ENCODE measurements at places on chromosomes 16 and 17. TPM values are rescaled to one million over a fixed set of nuclear protein-coding genes. Genes with fewer than 3 reads are reported as not detected.

Gene MVP
- total RNA-seq: 163 TPM

Gene HOXB7
- total RNA-seq: 2.1 TPM

Gene KRT12
- total RNA-seq: not detected

Gene OSGIN1
- 0.72 TPM for total RNA-seq

Gene CD300E
- total RNA-seq: not detected

Gene MRC2
- 10.2 TPM for total RNA-seq

Gene KRT20
- not detected for total RNA-seq

Gene HOXB13
- not detected for total RNA-seq

DNA sequence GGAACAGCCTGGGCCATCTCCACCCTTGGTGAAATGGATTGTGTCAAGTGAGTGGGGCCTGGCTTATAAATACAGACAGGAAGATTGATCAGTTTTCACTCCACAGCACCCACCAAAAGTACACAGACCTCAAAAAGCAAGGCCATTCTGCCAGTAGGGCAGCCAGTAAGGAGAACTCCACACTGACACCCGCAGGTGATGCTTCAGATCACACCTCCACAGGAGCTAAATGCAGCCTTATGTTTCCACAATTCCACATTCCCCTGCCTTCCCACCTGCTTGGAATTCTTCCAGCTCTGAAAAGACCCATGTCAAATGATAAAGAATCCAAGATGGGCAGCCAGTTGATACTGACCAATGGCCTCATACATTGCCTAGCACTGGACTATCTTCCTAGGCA, 191.1 kb downstream of the ZFHX3 start:
- DNase-seq: peak; percentile 13
- H3K27me3 ChIP-seq: no peaks in the 10 kb centered on the region
- no peaks in the 10 kb centered on the region for H3K36me3 ChIP-seq
- H3K4me1 ChIP-seq: no peaks in the 10 kb centered on the region
- H3K27ac ChIP-seq: no peak overlapping the region

GRCh38 chr16:69720822-69721430, 5.4 kb downstream of the NQO1 start:
- no peak overlapping the region for H3K27ac ChIP-seq
- no peaks in the 10 kb centered on the region for H3K36me3 ChIP-seq
- no peaks in the 10 kb centered on the region for H3K27me3 ChIP-seq
- peaks cover 2% of the 10 kb centered on the region for H3K4me1 ChIP-seq

DNA sequence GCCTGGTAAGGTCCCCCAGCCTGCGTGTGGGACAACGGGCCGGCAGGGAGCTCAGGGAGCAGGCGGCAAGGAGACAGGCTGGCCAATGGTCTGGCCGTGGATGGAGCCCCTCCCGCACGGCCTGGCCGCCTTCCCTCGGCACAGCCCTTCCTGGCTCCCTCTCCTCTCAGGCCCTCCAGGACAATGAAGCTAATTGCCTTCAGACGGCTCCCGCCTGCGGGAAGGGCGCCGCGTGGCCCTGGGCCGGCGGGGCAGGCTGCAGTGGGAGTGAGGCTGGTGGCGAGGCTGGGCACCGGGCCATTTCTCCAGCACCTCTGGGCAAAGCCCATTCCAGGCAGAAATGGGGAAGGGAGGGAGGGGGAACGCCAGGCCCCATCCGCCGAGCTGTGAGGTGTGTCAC, 50.9 kb downstream of the ENGASE start:
- H3K4me1 ChIP-seq: no peaks in the 10 kb centered on the region
- H3K27me3 ChIP-seq: no peaks in the 10 kb centered on the region
- H3K27ac ChIP-seq: no peak overlapping the region
- no peaks in the 10 kb centered on the region for H3K36me3 ChIP-seq

DNA sequence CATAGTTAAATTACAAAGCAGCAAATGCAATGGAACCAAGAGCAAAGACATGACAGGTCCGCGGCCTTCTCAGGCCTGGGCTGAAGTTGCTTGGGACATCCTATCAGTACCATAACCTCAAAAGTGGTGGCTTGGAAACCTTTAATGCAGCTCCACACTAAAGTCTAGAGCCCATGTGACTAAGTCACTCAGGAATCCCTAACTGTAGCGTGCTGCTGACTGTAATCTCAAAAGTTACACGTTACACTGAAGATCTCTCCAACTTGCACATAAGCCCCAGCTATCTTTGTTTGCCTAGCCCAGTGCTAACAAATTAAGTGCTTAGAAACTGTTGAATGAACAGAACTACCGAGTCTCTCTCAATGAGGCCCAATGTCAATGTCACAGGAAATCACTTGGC, 27.8 kb downstream of the NUP88 start:
- no peak for DNase-seq
- H3K27ac ChIP-seq: no peak overlapping the region
- H3K36me3 ChIP-seq: peaks cover 83% of the 10 kb centered on the region
- no peaks in the 10 kb centered on the region for H3K27me3 ChIP-seq
- H3K4me1 ChIP-seq: peaks cover 6% of the 10 kb centered on the region

DNA sequence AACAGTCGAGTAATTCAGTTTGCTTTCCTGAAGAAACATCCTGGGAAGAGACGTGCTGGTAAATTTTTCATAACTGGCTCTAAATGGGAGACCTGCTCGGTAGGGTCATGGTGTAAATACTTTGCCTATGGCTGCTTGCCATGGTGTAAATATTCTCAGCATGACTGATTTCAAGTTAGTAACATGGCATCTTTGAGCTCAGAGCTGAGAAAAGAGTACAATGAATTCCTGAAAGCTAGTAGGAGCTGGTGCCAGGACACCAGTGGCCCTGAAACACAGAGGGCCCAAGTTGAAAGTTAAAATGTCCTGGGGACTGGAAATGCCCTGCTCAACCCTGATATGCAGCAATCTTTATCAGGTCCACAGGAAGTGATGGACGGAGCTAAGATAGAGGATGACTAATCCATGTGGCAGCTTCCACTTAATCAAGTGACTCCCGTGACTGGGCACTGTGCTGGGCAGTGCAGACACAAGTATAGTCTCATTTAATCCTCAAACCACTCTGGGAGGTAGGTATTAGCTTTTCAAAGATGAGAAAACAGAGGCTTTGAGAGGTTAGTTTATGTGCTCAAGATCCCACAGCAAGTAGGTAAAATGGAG, 130.1 kb upstream of the ADAMTS18 start:
- H3K36me3 ChIP-seq: no peaks in the 10 kb centered on the region
- no peaks in the 10 kb centered on the region for H3K27me3 ChIP-seq
- no peak overlapping the region for H3K4me3 ChIP-seq
- H3K27ac ChIP-seq: no peak overlapping the region
- no peak for DNase-seq
- H3K4me1 ChIP-seq: no peaks in the 10 kb centered on the region

DNA sequence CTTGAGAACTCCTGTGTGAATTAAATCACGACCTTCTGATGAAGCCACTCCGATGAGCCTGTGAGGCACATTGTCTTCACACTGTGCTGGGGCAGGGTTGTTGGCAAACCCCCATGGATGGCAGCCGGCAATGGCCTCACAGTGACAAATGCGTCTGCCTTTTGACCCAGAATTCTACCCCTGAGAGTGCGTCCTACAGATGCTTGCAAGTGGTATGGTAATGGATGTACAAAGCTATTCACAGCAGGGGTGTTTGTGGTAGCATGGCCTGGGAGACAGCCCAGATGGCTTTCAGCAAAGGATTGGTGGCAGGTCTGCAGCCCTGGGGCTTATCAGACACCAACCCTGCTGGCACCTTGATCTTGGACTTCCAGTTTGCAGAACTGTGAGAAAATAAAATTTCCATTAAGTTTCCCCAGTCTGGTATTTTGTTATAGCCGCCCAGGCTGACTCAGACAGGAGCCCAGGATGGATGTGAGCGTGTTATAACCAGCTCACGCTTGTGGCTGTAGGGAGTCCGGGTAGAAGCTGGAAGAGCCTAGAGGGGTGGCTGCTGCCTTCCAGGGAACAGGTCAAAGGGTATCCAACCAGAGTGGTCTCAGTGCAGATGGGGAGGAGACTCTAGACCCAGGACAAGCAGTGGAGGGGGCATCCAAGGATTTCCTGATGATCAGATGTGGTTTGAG, 10.1 kb downstream of the AFMID start:
- DNase-seq: no peak
- H3K36me3 ChIP-seq: no peaks in the 10 kb centered on the region
- H3K27ac ChIP-seq: no peak overlapping the region
- H3K4me3 ChIP-seq: no peak overlapping the region
- no peaks in the 10 kb centered on the region for H3K4me1 ChIP-seq

- no peaks in the 10 kb centered on the region for H3K4me1 ChIP-seq
- no peak for DNase-seq
- H3K27ac ChIP-seq: no peak overlapping the region
- H3K36me3 ChIP-seq: no peaks in the 10 kb centered on the region
- H3K27me3 ChIP-seq: peaks cover 4% of the 10 kb centered on the region
Measured at GRCh38 chr17:7119314-7119713, 4.7 kb upstream of the ASGR2 start.

DNA sequence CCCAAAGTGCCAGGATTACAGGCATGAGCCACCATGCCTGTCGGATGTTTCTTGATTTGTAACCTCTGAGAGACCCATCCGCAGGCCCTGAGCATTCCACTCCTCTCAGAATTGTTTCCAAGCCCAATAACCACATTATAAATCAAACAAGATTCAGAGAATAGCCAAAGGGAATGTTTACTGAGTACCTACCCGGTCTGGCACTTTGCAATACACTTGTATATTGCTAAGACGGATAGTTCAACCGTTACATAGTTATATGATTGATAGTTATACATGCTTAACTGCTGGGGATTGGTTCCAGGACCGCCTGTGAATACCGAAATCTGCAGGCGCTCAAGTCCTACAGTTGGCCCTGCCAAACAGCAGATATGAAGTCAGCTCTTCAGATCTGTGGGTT, 3.0 kb upstream of the KAT8 start:
- peaks cover 15% of the 10 kb centered on the region for H3K36me3 ChIP-seq
- no peaks in the 10 kb centered on the region for H3K27me3 ChIP-seq
- peaks cover 14% of the 10 kb centered on the region for H3K4me1 ChIP-seq
- DNase-seq: no peak

DNA sequence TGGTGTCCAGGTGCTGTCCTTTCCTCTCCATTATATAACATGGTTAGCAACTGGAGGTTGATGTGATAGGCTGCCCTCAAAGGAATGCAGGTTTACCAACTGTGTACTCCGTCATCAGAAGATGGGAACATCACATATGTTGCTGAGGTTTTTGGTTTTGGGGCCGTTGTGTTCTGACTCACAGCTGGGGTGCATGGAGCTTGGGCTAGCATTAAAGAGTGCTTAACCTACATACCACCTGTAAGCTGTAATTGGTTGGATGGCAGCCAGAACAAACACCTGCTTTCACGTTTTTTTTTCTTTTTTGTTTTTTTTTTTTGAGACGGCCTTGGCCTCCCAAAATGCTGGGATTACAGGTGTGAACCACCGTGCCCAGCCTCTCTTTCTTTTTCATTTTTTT, 20.9 kb downstream of the TMEM11 start:
- H3K4me3 ChIP-seq: no peak overlapping the region
- no peak overlapping the region for H3K27ac ChIP-seq
- no peaks in the 10 kb centered on the region for H3K4me1 ChIP-seq
- DNase-seq: no peak

GRCh38 chr16:17921357-17921978, 415.1 kb downstream of the NPIPA8 start:
- no peaks in the 10 kb centered on the region for H3K4me1 ChIP-seq
- H3K4me3 ChIP-seq: no peak overlapping the region
- H3K27ac ChIP-seq: no peak overlapping the region
- no peaks in the 10 kb centered on the region for H3K36me3 ChIP-seq

GRCh38 chr17:47732399-47733046, 513 bp upstream of the TBX21 start:
- H3K4me3 ChIP-seq: no peak overlapping the region
- peaks cover 2% of the 10 kb centered on the region for H3K27me3 ChIP-seq
- no peak for DNase-seq
- peaks cover 32% of the 10 kb centered on the region for H3K4me1 ChIP-seq
- H3K27ac ChIP-seq: peak overlapping the region; percentile 69
- H3K36me3 ChIP-seq: no peaks in the 10 kb centered on the region

- H3K4me3 ChIP-seq: no peak overlapping the region
- no peaks in the 10 kb centered on the region for H3K4me1 ChIP-seq
- H3K27me3 ChIP-seq: no peaks in the 10 kb centered on the region
- no peak overlapping the region for H3K27ac ChIP-seq
Measured at GRCh38 chr17:68854452-68854851, 100.7 kb downstream of the ABCA8 start.

DNA sequence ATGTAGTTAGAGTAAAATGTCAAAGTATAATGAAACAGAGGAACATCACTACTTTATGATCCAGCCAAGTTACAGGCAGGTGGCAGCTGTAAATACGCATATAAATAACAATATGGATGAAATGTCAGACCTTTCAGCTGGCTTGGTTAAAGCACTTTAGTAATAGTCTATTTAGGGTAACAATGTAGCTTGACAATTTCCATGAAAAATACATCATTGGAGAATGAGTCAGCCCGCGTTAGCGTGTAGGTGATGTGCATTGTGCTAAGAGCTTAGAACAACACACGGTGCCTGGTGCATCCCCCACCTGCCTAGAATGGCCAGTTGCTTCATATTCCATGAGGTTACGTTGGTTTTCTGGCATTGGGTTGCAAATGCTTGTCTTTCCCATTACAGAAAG, 119.4 kb downstream of the RBFOX1 start:
- no peak for DNase-seq
- no peak overlapping the region for H3K27ac ChIP-seq
- no peaks in the 10 kb centered on the region for H3K36me3 ChIP-seq
- no peak overlapping the region for H3K4me3 ChIP-seq
- H3K4me1 ChIP-seq: no peaks in the 10 kb centered on the region
- no peaks in the 10 kb centered on the region for H3K27me3 ChIP-seq

GRCh38 chr17:35322749-35323148, 50.7 kb downstream of the SLFN11 start:
- H3K4me1 ChIP-seq: no peaks in the 10 kb centered on the region
- no peak overlapping the region for H3K4me3 ChIP-seq
- no peaks in the 10 kb centered on the region for H3K27me3 ChIP-seq
- no peak for DNase-seq
- H3K36me3 ChIP-seq: peaks cover 39% of the 10 kb centered on the region
- no peak overlapping the region for H3K27ac ChIP-seq

- peaks cover 22% of the 10 kb centered on the region for H3K36me3 ChIP-seq
- no peak overlapping the region for H3K4me3 ChIP-seq
- H3K27ac ChIP-seq: no peak overlapping the region
- peaks cover 3% of the 10 kb centered on the region for H3K4me1 ChIP-seq
- H3K27me3 ChIP-seq: no peaks in the 10 kb centered on the region
- no peak for DNase-seq
Measured at GRCh38 chr16:71479420-71479819, 9.7 kb downstream of the ZNF19 start.

- H3K27me3 ChIP-seq: no peaks in the 10 kb centered on the region
- H3K4me3 ChIP-seq: no peak overlapping the region
- H3K4me1 ChIP-seq: no peaks in the 10 kb centered on the region
- no peak for DNase-seq
Measured at GRCh38 chr16:35176449-35176848, 1717.0 kb downstream of the TP53TG3F start.

DNA sequence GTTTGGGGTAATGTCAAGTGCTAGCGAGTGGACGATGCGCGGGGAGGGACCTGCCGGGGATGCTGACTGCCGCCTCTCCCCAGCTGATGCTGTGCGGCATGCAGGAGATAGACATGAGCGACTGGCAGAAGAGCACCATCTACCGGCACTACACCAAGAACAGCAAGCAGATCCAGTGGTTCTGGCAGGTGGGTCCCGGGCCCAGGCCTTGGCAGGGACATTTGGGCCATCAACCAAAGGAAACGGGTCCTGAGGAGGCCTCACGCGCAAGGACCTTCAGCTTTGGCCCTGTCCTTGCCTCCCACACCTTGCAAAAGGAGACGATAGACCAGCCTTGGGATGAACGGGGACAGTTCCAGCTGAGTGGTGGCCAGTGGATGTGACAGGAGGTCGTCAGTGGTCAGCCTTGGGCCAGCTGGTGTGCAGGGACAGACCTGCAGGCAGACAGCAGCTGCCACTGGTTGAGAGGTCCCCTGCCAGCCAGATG, 13.6 kb upstream of the CLEC18A start:
- H3K36me3 ChIP-seq: peaks cover 82% of the 10 kb centered on the region
- H3K27ac ChIP-seq: no peak overlapping the region
- no peaks in the 10 kb centered on the region for H3K27me3 ChIP-seq
- no peak overlapping the region for H3K4me3 ChIP-seq
- no peaks in the 10 kb centered on the region for H3K4me1 ChIP-seq
